Fibroblast of the aortic adventitia (primary cell): ENCODE measurements at places on chromosomes 3 and 15. TPM values are rescaled to one million over a fixed set of nuclear protein-coding genes. Genes with fewer than 3 reads are reported as not detected.

DNA sequence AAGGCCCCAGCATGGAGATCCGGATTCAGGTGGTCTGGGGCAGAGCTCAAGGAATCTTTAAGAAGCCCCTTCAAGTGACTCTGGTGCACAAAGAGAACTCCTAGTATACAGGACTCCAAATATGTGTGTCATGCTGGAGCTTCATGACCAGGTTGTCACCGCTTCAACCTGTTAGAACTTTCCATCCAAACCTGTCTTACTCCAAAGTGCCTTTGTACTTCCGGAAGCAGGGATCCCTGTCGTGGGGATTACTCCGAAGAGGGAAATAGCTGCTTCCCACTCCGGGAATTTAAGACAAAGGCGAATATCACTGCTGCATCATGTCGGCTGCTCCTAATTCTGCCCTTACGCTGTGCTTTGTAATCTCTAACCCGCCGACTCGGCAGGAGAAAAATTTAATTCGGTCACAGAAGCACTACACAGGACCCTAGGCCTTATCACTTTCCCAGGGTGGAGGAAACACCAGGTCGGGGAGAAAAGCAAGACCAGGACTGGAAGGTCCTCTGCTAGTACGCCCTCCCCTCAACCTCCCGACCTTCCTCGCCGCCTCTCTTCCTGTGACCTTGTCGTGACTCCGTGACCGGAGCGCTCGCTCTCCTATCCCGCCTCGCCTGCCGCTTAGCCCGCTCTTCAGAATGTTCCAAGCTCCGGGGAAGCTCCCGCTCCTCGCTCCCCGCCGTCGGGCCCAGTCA, 730 bp downstream of the HIGD1A start:
- DNase-seq: peak; percentile 32

DNA sequence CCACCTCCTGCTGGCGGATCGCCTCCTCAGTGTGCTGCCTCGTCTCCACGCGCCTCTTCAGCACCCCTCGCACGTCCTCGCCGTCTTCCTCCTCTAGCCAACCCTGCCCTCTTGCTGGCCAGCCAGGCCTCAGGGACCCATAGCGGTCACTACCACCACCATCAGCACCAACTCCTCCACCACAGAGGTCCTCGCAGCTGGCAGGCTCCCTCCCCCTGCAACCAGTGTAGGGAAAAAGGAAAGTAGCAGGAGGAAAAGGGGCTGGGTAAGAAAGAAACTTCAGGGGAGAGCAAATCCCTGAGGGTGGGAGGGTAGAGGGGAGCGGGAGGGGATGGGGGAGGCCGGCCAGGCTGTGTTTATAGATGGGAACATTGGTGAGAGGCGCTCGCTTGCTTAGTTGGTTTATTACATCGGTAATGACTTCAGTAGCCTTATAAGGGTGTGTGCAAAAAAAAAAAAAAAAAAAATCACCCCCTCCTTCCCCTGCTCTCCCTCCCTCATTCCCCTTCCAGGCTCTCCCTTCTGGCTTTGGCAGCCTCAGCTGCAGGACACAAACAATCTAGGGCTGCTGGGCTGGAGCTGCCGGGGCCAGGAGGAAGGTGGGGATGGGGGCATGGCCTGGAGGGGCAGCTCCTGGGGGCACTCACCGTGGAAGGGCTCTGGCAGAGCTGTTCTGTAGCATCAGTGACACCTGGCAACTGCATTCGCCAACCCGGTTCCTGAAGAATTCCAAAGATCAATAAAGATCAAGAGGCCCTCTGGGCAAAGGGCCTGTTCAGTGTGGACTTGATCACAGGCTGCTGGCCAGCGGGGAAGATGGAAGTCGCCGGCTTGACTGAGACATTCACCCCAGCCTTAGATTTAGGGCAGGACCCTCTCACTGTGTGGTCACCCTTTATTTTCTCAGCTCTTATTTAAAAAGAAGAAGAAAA, 116.2 kb upstream of the HACD2 start:
- DNase-seq: no peak

GRCh38 chr3:32483772-32484171, 18.9 kb downstream of the CMTM6 start:
- no peak for DNase-seq

DNA sequence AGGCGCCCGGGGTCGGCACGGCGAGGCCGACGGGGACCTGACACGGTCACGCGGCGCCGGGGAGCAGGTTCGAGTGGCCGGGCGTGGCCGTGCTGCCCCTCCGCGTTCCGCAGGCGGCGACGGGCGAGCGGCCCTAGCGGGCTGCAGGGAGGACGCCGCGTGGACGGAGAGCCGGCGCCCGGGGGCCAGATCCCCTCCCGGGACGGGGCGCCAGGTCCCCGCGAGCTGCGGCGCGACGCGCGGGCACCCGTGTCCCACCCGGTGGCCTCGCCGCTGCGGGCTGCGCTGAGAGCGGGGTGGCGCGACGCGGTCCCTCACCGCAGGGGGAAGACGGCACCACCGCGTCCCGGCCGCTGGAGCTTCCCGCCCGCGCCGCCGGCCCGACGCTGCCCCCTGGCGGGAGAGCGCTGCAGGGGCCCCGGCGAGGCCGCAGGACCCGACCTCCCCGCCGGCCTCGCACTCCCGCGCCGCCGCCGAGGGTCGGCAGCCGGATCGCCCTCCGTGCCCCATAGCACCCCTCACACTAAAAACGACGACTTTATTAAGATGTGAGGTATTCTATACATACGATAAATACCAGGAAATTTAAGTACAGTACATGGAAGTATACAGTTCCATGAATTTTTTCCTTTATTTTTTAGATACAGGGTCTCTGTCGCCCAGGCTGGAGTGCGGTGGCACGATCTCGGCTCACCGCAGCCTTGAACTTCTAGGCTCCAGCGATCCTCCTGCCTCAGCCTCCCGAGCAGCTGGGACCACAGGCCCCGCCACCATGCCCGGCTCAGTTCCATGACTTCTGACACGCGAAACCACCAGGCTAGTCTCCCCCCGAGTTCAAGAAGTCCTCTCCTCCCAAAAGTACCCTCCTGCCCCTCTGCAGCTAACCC, 1.3 kb upstream of the PIGZ start:
- DNase-seq: peak; percentile 30

The TBCCD1 gene
- 2.9 and 17.5 TPM in 2 replicates for total RNA-seq

GRCh38 chr3:31762097-31762764, 218.8 kb downstream of the OSBPL10 start:
- no peak for DNase-seq

DNA sequence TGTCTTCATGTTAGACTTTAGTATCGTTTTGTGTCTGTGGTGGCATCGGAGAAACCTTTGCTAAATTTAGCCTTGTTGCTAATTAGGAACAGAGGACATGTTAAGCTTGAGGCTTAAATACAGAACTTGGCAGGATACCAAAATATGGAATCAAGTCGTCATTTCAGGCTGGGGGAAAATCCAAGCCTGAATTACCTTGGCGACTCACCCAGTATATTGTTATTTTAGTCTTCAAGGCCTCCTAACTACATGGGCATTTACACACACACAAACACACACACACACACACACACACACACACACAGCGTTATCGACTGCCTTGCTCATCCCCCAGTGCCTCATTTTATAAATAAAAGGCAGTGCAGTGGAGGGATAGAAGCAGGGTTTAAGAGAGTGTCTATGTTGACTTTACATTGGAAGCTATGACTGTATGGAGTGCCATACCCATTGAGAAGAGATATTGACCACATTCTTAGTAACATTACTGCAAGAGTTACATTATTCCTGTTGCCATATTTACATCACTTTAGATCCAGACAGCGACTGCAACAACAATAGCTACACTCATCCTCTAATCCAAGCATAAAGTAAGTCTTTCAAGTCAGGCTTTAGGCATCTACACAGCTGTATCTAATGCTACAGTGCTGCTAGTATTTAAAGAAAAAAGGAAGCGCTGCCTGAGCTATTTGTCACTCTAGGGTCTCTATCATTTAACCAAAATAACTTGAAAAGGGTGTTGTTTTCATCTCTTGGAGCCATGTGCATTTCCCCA, 210.8 kb upstream of the SEMA6D start:
- peak; percentile 52 for DNase-seq

The CDCP1 gene
- 1.3 and 32.8 TPM in 2 replicates for total RNA-seq

GRCh38 chr3:12186515-12187286, 28.0 kb upstream of the TIMP4 start:
- no peak for DNase-seq

DNA sequence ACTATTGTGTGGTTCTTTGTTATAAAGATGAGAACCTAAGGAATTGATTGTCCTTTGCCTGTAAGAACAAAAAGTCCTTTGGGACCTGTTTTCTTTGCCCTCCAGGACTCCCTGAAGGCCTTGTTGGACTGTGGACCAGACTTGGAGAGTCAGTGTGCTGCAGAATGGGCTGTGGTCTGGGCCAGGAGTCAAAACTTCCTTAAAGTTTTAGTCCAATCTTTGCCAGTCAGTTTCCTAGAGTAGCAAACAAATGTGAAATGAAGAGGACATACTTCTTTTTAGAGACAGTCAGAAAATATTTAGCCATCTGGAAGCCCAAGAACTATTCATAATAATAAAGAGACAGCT, 45.4 kb downstream of the PDE8A start:
- peak; percentile 25 for DNase-seq

- no peak for DNase-seq
Measured at GRCh38 chr3:195058336-195059005, 212.5 kb downstream of the XXYLT1 start.

- peak; percentile 33 for DNase-seq
Measured at GRCh38 chr15:62497356-62497755, 332.3 kb upstream of the C2CD4B start.

DNA sequence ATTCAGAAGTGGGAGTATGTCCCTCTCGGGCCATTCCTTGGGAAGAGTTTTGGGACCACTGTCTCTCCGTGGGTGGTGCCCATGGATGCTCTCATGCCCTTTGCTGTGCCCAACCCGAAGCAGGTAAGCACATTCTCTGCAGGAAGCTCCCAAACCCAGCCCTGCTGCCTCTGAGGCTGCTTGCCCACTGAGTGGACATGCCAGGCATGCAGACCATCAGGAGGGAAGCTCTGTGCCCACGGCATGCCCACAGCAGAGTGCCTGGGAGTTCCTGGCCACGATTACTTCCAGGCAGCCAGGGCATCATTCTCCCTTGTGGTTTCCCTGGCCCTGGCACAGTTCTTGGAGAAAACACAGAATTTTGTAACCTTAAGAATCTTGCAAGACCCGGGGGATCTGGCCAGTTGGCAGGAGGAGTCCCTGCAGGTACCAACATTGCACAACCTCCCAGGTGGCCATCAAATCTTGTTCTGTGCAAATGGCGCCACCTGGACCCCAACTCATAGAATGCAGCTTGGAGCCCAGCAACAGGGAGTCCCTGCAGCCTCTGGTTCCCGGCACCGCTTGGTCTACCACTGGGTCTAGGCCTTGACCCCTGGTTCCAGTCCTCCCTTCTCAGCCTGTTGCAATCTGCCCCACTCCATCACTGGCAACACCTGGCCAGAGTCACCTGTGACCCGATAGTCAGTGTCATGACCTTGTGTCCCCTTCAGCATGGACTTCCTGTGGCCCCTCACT, 20.4 kb downstream of the FAH start:
- peak; percentile 59 for DNase-seq

The NR1I2 gene
- total RNA-seq: 0.27 TPM in 1 of 2 replicates, not detected in the other

- DNase-seq: peak; percentile 47
Measured at GRCh38 chr3:112634786-112635541, 6.0 kb downstream of the CCDC80 start.

DNA sequence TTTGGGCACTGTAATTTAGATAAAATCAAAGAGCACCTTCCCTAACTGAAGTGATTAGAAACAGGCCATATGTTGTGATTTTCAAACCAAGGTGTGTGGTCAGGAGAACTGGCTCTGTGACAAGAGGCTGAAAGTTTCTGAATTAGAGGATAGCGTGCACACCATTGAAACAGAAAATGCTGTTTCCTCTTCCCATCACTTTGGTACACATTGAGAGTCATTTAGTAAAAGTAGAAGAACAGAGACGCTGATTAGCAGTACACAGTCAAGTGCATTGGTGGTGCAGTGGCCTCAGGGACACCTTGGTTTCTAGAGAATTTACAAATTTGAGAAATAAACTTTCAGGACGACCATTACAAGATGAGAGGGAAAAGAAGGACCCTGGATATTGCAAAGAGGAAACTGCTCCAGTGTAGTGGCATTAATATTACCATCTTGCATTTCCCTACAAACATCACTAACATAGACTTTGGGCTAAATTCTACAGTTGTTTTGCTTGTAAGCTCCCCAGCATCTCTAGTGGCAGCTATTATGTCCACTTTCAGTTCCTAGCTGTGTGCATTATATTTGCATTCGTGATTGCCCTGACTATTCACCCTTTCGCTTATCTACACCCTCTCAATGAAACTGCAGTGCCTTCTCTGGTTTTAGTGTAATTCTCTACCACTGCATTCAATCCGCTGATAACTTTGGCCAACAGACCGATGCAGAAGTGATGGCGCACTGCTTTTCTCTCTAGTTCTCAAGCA, 728.1 kb upstream of the GRM7 start:
- DNase-seq: no peak

The RTP2 gene
- not detected in 2 replicates for total RNA-seq

The CLDN1 gene
- 0.18 and 1.3 TPM in 2 replicates for total RNA-seq

The GOLGA8S gene
- under 0.01 TPM in 1 of 2 replicates, not detected in the other for total RNA-seq

GRCh38 chr3:152266221-152266995, 2.3 kb upstream of the MBNL1 start:
- peak; percentile 99 for DNase-seq

The CCR3 gene
- not detected in 2 replicates for total RNA-seq

DNA sequence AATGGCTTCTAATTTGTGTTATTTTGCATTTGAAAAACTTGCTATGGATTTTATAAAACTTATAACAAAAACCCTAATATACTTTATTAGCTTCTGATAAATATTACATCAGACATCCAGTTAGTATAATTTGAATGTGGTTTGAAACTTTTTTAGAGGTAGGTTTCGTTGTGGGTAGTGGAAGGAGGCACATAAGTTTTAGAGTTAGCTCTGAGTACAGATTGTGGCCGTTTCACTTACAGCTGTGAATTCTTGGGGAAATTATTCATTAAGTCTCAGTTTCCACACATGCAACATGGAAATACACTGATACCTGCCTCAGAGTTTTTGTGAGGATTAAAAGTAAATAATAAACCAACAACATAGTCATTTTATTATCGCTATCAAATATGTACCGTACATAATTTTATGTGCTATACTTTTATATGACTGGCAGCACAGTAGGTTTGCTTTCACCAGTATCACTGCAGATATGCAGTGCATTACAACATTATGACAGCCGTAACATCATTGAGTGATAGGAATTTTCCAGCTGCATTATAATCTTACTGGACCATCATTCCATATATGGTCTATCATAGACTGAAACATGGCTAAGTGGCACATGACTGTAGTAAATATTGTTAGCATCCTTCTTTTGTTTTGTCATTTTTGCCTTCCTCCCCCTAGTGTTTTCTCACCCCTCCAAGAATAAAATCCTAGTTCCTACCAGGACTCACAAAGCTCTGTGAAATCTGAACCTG, 175.6 kb downstream of the AKAP13 start:
- DNase-seq: no peak

The TAGLN3 gene
- total RNA-seq: not detected in 2 replicates

DNA sequence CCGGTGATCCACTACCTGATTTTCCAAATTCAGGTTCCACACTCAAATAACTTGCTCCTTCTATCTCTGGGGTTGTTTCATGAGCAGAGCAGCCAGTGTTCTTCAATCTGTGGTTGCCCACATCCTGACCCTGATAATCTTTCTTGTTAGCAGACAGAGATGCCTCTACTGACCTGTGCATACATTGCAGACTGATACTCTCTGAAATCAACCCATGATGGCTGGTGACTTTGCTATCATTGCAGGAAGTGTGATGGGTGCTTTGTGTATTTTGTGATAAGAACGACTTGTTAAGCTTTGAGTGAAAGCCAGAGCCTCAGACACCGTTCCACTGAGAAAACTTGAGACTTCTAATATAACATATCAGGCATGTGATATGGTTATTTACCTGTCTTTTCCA, 39.9 kb downstream of the GATM start:
- no peak for DNase-seq

- no peak for DNase-seq
Measured at GRCh38 chr15:67010898-67011616, 54.3 kb upstream of the SMAD3 start.
